ENCODE measurements at places on chromosomes 3 and 15. TPM values are rescaled to one million over a fixed set of nuclear protein-coding genes. Genes with fewer than 3 reads are reported as not detected.

The RETNLB gene
- polyA plus RNA-seq = not detected

GRCh38 chr3:65811892-65812291, 226.8 kb downstream of the MAGI1 start:
- DNase-seq = peak; percentile 38

The ATP10A gene
- polyA plus RNA-seq = 4.6 TPM

DNA sequence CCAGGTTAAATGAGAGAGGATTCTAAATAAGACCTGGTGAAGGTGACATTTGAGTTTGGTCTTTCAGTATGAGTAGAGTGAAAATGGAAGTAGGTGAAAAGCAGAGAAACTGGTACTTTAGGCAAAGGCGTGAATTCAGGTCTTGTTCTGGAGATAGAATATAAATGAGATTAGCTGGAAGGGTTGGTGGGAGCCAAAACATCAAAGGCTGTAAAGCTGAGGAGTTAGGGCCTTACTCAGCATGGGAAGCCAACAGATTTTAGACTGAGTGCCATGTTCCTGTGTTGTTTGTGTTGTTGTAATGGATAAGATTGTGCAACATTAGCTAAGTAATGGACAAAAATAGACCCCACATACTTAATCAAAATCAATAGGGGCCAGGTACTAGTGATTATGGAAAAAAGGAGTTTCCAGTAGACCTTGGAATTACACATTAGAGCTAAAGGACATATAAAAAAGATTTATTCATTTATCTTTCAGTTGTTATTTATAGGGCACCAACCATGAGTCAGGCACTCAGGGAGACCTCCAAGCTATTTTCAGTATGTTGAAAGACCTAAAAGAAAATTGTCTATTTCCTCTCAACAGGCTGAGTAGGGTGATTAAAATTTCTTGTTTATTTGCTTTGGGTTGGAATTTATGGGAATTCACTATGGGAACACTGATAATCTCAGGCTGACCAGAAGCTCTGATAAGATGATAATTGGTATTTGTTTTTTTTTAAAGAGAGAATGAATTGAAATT, 20.8 kb downstream of the ARL14 start:
- no peak for DNase-seq

DNA sequence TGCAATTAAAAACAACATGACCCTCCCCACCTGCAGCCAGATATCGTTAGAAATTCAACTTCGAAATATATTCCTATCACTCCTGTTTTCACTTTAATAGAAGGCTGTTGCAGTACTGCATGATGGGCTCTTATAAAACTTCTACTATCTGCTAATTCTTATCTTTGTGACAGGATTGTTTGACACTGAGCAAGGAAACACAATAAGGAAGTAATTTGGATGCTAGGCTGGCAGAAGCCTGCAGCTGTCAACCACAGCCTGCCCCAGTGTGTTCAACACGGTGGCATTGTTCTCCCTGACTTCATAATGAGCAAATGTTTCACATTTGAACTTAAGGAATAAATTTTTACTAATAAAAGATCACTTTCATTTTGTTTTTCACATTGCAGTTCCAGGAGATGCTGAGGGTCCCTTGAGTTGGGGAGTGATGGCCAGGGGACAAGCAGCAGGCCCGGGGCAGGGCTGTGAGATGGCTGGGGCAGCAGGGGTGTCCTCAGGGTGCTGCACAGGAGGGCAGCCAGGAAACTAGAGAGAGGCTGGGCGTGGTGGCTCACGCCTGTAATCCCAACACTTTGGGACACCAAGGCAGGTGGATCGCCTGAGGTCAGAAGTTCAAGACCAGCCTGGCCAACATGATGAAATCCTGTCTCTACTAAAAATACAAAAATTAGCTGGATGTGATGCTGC, 64.8 kb upstream of the SEC61A1 start:
- no peak for DNase-seq

DNA sequence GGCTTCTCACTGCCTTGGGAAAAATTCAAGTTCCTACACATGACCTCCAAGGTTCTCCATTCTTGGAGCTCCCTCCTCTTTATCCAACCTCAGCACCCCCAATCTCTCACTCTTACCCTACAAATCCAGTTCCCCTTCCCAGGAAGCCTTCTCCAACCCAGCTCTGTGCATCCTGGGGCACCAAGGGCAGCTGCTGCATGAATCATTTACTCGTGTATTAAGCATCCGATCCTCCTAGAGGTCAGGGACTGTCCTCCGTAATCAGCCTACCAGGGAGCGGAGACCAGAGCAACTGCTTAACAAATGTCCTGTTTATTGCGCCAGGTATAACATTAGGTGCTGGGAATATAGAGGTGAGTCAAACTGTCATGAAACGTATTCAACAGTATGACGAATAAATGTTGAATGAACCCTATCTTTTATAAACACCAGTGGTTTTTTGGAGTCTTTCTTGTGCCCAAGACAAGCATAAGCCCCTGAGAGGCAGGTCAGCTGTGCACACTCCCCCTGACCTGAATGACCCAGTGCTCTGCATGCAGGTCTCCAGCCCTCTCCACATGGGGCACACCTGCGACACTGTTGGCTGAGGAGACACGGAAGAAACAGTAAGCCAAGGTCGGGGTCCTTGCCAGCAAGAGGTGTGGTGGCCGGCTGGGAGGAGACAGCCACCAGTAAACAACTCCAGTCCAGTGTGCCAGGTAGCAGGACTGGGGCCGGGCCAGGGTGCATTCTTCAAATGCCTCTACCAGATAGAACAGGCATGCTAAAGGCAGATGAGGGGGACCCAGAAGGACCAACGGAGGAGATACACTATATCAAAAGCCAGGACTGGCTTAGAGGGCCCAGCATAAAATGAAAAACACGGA, 27.6 kb downstream of the ANP32A start:
- DNase-seq = no peak

DNA sequence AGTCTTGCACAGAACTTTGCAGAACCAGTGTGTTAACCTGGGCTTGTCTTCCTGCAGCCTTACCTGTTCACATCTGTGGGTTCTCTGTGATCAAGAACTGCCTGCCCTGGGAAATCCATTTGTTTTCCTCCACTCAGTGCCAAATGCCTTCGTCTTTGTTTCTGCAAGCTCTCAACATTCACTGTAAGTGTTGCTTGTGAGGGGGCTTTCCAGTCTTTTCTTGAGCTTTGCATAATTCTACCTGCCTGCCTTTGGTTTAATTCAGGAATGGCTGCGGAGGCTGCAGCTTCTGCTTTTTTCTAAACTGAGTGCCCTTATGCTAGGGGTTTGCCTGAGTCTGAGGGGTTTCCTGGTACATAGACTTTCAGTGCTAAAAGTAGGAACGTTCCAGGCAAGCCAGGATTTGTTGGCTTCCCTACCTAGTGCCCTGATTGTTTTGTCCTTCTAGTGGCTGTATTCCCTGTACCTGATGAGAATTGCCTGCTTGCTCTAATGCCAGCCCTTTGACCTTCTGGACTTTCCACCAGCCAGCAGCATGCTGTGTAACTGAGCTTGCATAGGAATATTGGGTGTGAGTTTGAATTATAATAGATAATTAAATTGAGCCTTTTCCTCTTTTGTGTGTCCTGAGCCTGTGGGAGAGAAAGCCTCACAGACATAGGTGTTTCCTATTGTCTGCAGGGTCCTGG, 96.6 kb upstream of the CLSTN2 start:
- DNase-seq = no peak

DNA sequence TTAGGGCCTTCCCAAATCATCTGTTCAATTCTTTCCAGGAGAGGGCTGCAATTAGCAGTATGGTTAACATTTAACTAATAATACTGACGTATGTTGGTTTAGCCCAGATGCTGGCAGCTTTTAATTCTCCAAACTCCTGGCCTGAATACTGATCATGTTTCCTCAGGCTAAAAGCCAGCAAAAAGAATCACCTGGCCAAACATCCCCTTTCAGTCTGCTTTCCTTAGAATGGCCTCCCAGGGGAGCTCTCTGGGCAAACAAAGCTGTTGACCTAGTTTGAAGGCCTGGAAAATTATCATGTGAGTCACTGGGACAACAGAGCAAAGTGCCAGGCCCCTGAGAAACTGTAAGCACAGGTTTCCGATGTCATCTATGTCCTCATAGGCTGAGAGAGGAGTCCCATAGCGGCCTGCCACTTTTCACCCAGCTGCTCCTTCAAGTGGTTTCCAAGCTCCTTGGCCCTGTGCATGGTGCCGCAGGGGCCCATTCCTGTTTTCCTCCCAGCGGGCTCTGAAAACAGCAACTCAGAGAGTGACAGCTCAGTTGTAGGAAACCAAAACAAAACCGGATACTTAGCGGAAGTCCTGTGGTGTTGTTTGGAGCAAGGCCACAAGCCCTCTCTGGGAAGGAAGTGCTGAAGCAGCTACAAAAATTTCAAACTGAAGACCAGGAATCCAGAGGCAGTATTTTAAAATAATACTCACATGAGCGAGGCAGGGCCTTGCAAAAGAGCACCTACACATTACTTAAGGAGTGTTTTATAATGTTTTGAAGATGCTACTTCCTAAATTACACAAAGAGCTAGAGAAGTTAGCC, 36.5 kb upstream of the RAB11A start:
- peak; percentile 87 for DNase-seq

GRCh38 chr15:87962428-87962827, 294.1 kb downstream of the NTRK3 start:
- DNase-seq = no peak

- DNase-seq = no peak
These were observed 165.5 kb downstream of the IL5RA start for GRCh38 chr3:2944628-2945027.

- no peak for DNase-seq
These were observed 175.5 kb downstream of the CFAP20DC start for GRCh38 chr3:58874248-58874741.

The ADAMTS7 gene
- 34.1 TPM for polyA plus RNA-seq
